Germinal center (tissue), 1 donor: ENCODE measurements at places on chromosomes 5 and 9.

GRCh38 chr5:157820593-157821252, 38.2 kb downstream of the CLINT1 start:
- no peak for DNase-seq

GRCh38 chr5:120388016-120388781, 75.9 kb upstream of the PRR16 start:
- DNase-seq = no peak

- no peak for DNase-seq
Measured at GRCh38 chr9:99336531-99336930, 114.4 kb downstream of the SEC61B start.

GRCh38 chr9:109190151-109190550, 23.1 kb upstream of the FRRS1L start:
- DNase-seq = no peak

- DNase-seq = no peak
Measured at GRCh38 chr5:115673596-115673995, 47.8 kb upstream of the TMED7 start.

DNA sequence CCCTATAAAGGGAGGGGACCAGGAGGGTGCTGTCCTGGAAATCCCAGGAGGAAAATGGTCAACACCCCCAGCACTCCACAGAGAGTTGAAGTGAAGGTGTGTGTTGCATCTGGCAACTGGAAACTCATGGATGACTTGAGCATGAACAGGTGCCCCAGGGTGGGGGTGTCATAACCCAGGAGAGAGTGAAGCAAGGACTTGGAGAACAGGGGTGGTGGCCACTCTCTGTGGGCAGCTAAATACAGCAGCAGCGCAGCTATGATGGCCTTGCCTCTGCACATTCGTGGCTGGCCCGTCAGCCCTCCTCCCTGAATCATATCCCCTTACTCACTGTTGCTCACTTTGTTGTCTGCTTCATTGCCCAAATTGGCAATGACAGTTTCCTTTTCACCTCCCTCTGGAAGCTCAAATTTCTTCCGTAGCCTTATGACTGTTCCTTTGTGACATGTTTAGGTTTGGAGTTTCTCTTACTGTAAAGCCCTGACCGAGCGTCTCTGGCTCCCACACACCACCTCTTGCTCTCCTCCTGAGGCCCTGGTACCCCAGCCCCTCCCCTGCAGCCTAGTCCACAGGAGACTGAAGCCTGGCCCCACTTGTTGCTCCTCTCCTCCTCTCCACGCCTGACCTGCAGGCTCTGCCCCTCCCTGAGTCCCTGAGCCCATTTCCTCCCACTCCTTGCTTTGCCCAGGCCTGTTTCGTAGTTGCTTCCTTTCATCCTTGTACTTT, 185.8 kb downstream of the CD180 start:
- DNase-seq = no peak

DNA sequence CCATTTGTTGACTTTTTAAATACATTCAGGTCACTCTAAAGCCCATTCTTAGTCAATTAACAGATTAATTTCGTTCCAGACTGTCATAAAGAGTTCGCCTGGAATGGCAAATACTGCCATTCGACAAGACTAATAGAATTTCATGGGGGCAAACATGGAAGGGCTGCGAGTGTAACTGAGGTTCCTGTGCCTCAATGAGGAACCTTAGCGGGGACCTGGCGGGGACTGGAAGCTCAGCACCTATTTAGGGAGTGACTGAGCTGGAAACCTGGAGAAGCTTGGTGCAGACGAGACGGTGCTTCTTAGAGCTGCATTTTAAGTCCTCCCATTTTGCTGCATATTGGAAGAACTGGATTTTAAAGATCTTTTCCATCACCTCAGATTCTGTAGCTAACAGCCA, 3.4 kb downstream of the VCAN start:
- DNase-seq = no peak

DNA sequence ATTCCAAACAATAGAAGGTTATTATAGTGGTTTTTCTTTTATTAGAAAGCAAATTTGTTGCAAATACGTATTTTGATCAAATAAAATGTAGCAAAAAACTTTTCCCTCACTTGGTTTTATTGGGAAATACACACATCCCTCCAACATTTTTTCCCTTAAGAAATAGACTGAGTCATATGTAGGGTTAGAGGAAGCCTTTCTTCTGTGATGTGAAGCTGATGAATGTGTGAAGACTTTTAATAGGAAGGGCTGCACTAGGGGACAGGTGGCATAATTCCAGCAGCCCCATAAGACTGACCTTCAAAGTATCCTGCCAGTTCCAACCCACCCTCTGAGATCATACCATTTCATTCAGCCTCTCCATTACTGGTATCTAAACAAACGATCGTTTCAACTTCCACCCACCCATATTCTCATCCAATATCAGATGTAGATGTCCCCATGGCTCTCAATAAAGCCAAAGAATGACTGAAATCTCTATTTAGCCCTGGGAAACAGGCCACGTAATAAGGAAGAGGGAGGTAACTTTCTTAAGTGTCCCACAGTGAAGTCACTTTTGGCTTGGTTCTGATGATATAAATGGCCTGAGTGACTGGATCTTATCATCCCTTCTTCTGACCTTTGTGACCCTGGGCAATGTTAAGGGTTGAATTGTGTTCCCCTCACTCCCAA, 64.7 kb upstream of the LPAR1 start:
- no peak for DNase-seq

DNA sequence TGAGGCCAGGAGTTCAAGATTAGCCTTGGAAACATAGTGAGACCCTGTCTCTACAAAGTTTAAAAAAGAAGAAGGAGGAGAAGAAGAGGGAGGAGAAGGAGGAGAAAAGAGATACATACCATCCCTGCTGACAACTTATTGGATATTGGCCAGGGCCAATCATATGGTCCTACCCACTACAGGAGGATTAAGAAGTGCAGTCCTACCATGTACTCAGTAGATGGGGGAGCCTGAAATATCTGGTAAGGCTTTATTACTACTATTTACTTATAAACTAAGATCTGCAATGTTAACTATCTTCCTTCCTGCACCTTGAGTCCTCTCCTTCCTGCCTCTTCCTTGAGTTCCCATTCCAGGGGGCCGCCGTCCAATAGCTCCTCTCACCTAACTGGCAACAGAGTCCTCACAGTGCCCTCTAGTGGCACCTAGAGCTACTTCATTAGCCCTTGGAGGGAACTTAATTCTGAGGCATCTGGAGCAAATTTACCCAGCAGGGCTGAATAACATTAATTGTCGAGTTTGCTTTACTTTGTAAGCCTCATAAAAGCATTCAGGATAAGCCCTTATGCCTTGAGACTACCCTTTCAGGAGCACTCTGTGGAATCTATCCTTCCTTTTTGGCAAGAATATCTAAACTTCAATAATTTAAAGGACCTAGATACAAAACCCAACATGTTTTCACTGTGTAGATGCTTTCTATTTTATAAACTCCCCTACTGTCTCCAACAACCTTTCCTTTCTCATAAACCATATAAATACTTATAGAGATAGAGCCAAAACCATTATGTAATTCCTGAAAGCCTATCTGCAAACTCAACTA, 39.1 kb upstream of the RANBP6 start:
- DNase-seq = peak; percentile 44

DNA sequence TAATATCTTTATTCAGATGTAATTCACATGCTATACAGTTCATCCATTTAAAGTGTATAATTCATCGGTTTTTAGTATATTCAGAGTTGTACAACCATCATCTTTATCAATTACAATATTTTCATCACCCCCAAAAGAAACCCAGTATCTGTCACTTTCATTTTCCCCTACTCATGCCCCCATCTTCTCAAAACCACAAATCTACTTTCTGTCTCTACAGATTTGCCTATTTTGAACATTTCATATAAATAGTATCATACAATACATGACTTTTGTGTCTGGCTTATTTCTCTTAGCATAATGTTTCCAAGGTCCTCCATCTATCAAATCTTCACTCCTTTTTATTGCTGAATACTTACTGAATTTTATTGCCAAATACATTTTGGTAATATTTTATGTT, 305.1 kb upstream of the SGCD start:
- DNase-seq = no peak

- no peak for DNase-seq
Measured at GRCh38 chr5:177442066-177442826, 4.4 kb upstream of the PRR7 start.

DNA sequence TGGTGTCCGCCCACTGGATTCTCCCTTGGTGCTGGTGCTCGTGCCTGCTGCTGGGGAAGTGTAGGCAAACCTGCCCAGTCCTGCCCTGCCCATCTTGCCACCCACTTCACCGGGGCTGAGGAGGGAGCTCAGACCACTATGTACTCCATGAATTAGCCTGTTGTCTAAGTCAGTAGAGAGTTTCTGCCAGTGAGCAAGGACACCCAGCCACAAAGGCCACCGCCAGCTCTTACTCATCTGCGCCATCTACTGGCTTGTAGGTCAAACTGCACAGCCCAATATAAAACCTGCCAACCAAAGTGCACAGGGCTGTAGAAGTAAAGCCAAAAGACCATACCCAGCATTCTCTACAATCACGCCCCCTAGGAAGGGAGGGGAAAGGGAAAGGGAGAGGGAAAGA, 102.3 kb downstream of the GLIS3 start:
- DNase-seq = no peak

GRCh38 chr9:32672469-32672868, 37.0 kb upstream of the TAF1L start:
- DNase-seq = no peak

GRCh38 chr5:1169211-1170115, 31.9 kb upstream of the SLC6A19 start:
- no peak for DNase-seq

- DNase-seq = no peak
Measured at GRCh38 chr5:117302473-117302872, 727.9 kb upstream of the SEMA6A start.

- no peak for DNase-seq
Measured at GRCh38 chr5:150211156-150212030, 21.5 kb downstream of the SLC6A7 start.

DNA sequence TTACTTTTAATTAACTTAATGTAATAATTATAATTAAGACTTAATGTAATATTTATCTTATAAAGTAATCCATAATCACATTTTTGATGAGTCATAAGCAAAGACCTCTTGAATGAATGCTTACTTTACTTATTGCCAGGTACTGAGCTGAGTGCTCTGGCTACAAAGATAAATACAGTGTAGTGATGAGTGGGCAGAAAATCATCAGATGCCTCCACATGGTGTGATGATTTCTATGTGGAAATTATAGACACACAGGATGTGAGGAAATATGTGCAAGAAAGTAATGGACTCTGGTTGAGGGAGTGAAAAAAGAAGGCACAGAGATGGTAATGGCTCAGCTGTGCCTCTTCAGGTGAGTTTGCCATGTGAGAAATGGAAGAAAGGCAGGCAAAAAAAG, 422.6 kb upstream of the CD180 start:
- DNase-seq = no peak

GRCh38 chr5:168347368-168348083, 56.1 kb downstream of the WWC1 start:
- DNase-seq = no peak
